Nasal cavity respiratory epithelium epithelial cell of viscerocranial mucosa (primary cell): ENCODE measurements at places on chromosomes 13 and 19. TPM values are rescaled to one million over a fixed set of nuclear protein-coding genes. Genes with fewer than 3 reads are reported as not detected.

Gene ZNF726
- total RNA-seq = 1.7 and 2.4 TPM in 2 replicates

Gene SLC25A41
- 0.21 TPM in 1 of 2 replicates, not detected in the other for total RNA-seq

Gene PSG1
- total RNA-seq = not detected in 2 replicates

Gene OLFM4
- total RNA-seq = not detected in 2 replicates

Gene KLK4
- not detected in 2 replicates for total RNA-seq

Gene SOHLH2
- total RNA-seq = 0.21 and 0.34 TPM in 2 replicates

Gene CHST8
- under 0.01 and 0.14 TPM in 2 replicates for total RNA-seq

Gene ZNF497
- 1.0 and 2.7 TPM in 2 replicates for total RNA-seq

Gene DNAAF3
- 0.34 and 0.43 TPM in 2 replicates for total RNA-seq

Gene RASGRP4
- not detected in 2 replicates for total RNA-seq

Gene RGCC
- total RNA-seq = 1.4 and 4.1 TPM in 2 replicates

Gene KLF2
- 0.28 and 0.68 TPM in 2 replicates for total RNA-seq

Gene ADM5
- under 0.01 and 0.78 TPM in 2 replicates for total RNA-seq

Gene DDX39A
- total RNA-seq = 41.3 and 45.1 TPM in 2 replicates

Gene OR10H1
- total RNA-seq = not detected in 2 replicates
